ENCODE measurements at places on chromosomes 4 and X.

DNA sequence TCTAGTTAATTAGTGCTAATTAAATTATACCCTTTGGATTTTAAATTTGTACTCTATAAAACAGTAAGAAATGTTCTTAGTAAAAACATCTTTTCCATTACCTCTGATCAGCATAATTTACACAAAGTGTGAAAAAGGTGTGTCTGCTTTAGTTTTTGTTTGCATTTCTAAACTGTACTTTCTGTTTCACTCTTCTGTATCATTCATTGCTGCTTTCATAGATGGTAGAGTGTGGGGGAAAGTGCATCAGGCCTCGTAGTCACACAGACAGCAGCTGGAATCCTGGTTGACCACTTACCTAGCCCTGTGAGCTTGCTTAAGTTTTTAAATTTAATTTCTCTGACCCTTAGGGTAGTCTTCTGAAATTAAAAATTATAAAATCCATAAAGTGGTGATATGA is 275.4 kb upstream of the PITX2 start:
- no peak for DNase-seq

- DNase-seq, result no peak
Observed at GRCh38 chr4:136246876-136247275, 1285.4 kb downstream of the PCDH18 start.

DNA sequence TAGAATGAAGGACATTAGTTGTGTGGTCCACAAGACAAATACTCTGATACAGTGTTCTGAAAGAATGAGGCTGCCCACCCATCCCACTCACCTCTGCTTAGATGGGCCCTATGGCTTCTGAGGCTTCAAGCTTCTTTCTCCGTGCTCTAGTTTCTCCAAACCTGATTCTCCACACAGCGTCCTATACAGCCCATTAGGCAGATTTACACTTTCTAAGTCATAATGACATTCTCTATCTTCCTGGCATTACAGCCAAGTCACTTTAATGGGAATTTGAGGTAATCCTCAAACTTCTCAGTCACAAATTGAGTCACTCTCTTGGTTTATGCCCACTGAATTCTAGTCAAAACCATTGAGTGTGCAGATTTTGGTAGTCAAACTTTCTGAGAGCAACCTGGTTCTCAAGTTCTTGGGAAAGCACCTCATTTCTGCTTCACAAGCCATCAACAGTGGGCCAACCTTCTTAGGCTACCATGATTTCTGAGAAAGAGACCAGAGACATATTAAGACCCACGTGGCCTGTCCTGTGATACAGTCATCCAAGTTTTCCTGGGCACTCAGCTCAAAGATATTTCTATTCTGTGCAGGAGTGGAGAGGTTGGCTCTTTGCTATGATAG is 6.2 kb upstream of the SETD7 start:
- no peak for DNase-seq

GRCh38 chr4:93791570-93792195 is 36.9 kb upstream of the ATOH1 start:
- no peak for DNase-seq

DNA sequence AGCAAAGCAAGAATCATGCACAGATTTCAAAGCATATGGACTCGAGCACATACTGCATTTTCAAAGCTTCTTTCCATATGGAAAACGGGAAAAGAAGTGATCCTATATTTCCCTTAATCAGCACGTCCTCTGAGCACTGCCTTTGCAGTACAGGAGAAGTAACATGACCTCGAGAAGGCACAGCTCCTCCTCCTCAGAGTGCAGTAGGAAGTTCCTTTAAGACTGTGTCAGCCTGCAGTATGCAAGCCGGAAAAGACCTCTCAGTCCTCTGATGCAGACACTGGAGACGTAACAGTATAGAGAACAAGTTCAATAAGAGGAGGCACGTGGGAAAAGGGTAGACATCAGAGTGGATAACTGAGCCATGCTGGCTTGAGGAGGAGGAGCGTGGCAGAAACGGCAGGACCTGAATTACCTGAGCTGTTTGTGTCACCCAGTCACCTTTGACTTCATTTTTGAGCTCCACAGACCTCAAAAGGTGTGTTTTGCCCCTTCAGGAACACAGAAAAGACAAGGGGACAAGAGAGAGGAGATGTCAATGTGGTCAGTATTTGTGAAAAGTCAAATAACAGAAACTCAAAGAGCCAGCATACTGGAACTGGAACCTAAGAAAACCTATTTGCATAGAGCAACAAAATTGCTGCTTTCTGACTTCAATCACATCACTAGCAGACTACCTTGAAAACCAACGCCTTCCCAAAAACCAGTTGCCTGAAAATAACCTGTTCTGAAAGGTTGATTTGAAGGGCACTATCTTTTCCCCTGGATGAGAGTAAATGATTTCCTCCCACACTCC is 20.8 kb downstream of the IRF2 start:
- DNase-seq, result no peak

DNA sequence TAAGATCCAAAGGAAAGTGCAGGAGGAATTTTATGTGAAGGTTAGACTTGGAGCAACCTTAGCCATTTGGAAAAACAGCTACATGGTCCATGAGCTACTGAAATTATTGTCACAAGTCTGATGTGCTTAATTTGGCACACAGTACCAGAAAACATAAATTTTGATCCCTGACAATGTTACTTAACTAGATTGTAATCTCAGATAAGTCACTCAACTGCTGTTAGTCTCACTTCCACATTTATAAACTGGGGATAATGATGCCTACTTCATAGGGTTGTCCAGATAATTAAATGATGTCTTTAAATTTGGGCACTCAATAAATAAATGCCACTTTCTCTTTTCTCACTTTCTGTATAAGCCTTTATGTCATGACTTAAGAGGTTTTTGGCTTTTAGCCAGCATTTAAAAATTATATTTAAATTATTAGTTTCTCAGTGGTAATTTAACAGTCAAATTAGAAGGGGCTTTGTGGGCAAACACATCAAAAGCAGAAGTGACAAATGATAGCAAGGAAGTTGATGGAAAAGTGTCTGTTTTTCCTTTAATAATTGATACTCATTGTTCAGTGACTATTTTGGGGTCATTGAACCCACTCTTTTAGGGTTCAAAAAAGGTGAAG is 58.3 kb downstream of the PAQR3 start:
- no peak for DNase-seq

DNA sequence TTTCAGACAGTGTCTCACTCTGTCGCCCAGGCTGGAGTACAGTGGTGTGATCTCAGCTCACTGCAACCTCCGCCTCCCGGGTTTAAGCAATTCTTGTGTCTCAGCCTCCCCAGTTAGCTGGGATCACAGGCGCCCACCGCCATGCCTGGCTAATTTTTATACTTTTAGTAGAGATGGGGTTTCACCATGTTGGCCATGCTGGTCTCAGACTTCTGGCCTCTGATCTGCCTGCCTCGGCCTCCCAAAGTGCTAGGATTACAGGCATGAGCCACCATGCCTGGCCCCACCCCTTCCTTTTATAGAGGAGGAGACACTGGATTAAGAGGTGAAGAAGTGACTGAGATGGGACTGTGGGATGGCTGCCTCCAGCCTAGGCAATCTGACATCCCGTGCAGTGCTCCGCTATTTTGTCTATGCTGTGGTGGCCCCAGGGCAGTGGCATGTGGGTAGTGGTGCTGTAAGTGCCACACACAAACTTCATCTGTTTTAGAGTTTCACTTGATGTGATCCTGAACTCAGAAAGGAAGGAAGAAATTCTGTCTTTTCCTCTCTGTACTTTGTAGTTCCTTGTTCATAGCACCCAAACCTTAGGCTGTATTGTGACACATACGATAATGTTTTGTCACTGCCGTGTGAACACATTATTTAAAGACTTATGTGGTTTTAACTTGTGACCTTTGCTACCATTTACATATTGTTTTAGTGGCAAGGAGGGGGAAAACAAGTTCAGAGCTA is 48.9 kb downstream of the FNIP2 start:
- DNase-seq, result no peak

- DNase-seq, result no peak
Observed at GRCh38 chrX:41900321-41900720, 23.0 kb downstream of the CASK start.

DNA sequence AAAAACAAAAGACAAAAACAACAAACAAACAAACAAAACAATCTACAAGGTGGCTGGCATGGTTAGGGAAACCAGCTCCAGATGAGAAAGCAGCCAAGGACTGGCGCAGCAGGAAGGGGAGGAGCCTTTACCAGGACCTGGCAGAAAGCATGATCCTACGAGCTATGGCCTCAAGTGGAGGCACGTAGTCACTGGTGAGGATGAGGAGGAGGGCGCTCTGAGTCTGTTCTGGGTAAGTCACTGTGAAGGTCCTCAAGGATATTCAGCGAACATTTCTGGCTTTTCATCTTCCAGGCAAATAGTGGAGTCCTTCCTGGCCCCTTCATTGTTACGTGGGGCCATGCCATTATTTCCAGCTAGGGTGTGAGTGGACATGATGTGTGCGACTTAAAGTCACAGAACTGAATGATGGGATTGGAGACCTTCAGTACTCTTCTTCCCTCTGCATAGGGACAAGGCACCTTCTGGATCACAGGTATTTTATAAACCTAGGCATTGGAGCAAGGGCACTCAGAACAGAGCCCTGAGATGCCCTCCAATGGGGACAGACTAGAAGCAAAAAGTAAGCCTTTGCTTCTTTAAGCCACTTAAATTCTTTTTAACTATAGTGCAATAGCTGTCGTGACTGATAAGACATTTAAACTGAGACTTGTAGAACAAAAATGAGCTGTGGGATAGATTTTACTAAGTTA is 771.3 kb downstream of the RAB28 start:
- DNase-seq, result no peak
